ENCODE measurements at places on chromosomes 5 and 9.

DNA sequence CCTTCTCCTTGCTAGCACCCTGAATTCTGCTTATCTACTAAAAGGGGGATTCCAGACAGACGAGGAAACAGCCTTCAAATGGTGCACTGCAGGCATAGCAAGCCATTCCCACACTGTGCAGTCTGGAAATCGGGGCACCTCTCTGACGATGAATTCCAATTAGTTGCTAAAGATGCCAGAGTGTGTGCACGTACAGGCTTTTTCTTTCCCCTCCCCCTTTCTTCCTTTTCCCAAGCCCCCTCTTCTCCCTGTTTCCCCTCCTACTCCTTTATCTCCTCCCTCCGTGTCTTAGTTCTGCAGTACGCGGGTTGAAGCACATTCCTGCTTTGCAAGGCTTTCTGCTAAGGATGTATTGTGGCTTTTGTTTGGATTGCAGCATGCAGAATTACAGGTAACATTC lies at the start of gene GPR21:
Gene GPR21, plus strand, starts transcription at position 316 of the 400 bp plus-strand sequence. CDS start 900 bp downstream, outside the sequence.
- ATAC-seq, result no peak

- ATAC-seq, result peak; percentile 80
These were observed 117.2 kb downstream of the INVS start for GRCh38 chr9:100216178-100216787.

DNA sequence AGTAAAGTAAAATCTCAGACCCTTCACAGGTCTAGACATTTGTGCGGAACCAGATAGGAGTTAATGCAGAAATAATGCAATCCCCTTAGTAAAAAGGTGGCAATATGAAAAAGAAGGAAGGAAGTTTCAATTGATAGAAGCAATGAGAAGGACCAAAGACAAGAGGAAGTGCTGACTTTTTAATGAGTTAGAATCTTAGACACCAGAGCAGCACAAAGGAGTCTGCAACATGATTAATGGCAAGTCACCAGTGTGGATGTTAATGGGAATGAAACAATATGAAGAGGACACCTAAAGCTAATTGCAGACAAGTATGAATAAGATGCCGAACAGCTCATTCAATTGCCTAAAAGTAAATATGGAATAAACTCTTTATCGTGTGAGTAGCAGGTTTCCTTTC lies 50.9 kb downstream of the MEGF9 start:
- no peak for ATAC-seq

DNA sequence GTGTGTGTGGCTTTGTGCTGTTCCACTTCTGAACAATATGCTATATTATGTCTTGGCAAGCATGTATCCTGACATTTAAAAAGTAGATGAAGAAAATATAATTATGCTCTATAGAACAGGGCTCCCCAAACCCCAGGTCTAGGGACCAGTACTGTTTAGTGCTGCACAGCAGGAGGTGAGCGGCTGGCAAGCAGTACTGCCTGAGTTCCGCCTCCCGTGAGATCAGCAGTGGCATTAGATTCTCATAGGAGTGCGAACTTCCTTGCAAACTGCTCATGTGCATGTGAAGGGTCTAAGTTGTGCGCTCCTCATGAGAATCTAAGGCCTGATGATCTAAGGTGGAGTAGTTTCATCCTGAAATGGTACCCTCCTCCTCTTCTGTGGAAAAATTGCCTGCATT lies 979.1 kb upstream of the CTNND2 start:
- ATAC-seq, result no peak

GRCh38 chr5:126280846-126281245 lies 142.4 kb upstream of the GRAMD2B start:
- no peak for ATAC-seq

DNA sequence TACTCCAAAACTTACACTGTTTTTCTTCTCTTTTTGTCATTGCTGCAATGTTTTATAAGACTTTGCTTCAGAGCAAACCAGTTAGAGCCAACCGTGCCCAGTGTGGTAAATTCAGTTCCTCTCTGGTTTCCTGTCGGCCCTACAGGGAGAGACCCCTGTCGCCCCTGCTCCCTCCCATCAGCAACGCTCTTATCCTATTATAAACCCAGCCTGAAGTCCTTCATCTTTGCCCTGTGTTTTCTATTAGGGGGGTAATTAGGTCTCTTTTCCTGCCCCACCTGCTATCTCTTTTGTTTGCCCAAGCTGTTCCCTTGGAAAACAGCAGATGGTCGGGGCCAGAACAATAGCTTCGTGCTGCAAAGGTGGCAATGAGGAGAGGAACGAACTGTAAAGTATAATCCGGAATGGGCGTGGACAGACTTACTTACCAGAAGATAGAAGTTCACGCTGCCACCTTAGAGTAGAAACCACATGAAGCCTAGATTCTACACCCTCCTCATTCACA lies 21.4 kb upstream of the OTULINL start:
- ATAC-seq, result no peak

DNA sequence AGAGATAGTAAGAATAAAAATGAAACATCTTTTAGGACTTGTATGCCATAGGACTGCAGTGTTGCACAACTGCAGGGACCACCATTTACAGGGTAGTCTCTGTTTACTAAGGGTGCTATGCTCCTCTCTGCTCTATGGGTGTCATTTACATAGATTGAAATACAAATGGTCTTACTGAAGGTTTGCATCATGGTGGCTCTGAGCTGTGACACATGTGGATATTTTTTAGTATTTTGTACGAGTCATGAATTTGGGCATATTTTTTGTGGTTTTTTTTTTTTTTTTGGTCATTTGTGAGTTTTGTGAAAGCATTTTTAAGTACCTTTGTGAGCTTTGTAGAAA lies 47.4 kb downstream of the CSNK1G3 start:
- no peak for ATAC-seq

DNA sequence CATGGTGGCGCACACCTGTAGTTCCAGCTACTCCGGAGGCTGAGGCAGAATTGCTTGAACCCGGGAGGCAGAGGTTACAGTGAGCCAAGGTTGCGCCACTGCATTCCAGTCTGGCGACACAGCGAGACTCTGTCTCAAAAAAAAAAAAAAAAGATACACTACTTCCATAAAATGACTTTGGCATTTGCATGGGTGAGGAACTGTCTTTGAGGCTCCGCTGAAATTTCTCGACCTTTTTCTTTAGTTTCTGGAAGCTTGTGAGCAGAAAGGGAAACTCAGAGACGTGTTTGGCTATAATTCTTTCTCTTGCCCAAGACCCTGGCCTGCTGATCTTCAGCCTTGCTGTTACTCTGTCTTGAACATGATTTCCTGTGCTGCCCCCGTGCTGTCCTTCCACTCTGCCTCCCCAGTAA lies 37.3 kb downstream of the SPIN1 start:
- ATAC-seq, result peak; percentile 24

DNA sequence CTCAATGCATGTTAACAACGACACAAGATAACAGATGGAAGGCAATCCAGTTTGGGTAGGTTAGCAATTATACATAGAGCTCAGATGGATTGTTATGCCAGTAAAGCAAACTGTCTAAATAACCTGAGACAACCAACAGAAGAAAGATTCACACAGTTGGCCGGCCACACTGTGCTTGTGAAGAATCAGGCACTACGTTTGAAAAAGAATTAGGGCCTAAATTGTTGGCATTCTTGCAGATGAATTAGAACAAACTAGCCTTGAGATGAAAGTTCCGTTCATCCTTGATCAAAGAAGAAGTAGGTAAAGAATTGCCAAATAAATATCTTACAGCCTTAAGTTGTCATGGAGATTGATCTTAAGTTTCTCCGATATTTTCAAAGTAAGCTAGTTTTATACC lies 210.6 kb downstream of the CDH18 start:
- ATAC-seq, result no peak

DNA sequence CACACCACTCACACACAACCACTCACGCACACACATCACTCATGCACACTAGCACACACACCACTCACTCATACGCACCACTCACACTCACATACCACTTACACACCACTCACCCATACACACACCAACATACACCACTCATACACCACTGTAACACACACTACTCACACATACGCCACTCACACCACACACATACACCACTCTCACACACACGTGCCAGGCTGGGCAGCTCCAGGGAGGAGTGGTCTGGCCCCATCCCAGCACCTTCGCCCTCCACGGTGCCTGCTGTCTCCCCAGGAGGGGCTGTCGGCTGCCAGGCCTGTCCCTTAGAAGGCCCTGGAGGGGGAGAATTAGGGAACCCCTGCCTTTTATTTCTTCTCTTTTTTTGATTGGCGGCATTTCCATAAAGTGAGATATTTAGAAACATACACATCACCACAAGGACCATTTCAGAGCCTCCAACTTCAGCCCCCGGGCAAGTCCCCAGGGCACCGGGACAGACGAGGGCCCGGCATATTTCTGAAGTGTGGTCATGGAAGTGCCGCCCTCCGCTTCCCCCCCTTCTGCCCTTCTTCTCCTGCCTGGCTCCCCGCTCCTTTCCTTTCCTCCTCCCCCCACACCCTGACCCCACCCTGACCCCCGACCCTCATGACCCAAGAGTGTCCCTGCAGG lies 6.3 kb upstream of the ASB6 start:
- peak; percentile 31 for ATAC-seq

- ATAC-seq, result no peak
These were observed 41.4 kb upstream of the KIAA1958 start for GRCh38 chr9:112445196-112445595.

DNA sequence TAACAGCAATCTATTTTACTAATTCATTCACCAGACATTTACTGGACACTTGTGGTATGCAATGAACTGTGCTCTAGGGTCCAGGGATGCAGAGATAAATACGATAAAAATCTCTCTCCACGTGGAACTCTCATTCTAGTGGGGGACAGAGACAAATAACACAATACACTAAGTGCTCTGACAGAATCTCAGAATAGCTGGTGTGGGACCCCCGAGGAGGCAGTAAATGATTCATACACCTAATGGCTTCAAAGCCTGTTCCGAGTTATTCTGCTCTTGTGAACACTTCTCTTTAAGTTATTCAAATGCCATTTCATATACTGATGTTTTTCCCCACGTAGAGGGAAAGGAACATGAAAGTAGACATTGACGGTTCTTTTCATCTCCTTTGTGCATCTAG lies 302.0 kb upstream of the PDE4D start:
- ATAC-seq, result no peak

GRCh38 chr9:5515261-5515650 lies 4.9 kb downstream of the PDCD1LG2 start:
- no peak for ATAC-seq

GRCh38 chr9:125172031-125172755 lies 17.4 kb downstream of the PPP6C start:
- ATAC-seq, result no peak

DNA sequence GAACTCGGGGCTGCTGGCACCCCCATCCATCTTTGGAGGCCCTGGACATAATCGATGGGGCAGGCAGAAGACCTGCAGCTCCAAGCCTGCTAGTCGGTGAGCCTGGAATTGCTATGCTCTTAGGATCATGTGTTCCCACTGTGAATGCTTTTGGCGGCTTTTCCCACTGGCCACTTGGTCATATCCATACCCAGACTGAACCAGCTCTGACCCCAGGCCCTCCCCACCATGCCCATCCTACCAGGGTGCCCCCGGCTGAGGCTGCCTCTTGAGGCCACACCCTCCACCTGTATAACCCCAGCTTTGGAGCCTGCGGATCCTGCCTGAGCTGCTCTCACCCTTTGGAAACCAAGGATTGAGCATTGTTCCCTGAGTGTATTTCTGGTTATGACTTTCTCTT lies 113.5 kb downstream of the TENT4A start:
- no peak for ATAC-seq

GRCh38 chr5:146344155-146345118 lies 5.8 kb downstream of the POU4F3 start:
- peak; percentile 53 for ATAC-seq

DNA sequence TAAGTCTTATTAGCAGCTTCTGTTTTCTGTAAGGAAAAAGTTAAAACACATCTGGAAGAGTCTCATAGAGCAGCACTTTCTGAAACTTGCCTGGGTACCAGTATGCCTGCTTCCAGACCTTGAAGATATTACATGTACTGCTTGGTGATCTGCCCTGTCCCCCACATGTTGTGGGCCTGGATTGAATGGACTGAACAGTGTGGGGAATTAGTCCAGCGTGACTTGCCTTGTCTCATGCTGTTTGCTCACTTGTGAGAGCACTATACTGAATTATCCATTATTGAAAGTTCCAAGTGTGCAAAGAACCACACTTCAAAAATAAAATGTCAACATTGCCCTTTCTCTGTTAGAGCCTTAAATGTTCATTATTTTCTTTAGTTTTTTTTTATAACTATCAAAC lies 8.9 kb downstream of the CTNNA1 start:
- no peak for ATAC-seq

GRCh38 chr5:4196744-4197143 lies 601.1 kb downstream of the IRX1 start:
- ATAC-seq, result no peak

GRCh38 chr9:107734256-107735013 lies 244.9 kb upstream of the KLF4 start:
- no peak for ATAC-seq

DNA sequence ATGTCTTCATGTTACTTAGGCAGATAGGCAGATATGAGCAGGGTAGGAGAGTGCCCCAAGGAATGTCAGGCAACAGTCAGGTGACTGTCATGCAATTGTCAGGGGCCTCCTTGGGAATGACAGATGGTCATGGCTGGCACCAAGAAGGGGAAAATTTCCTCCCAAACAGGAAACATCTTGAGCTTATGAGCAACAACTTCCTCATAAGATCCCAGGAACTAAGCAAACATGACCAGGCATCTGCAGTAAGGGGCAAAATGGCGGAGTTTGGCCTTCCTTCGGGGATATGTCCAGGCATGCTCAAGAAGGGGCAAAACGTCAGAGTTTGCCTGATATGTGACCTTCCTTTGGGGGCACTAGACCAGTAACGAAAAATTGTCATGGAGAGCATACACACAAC lies 591.8 kb downstream of the PDE4D start:
- no peak for ATAC-seq

DNA sequence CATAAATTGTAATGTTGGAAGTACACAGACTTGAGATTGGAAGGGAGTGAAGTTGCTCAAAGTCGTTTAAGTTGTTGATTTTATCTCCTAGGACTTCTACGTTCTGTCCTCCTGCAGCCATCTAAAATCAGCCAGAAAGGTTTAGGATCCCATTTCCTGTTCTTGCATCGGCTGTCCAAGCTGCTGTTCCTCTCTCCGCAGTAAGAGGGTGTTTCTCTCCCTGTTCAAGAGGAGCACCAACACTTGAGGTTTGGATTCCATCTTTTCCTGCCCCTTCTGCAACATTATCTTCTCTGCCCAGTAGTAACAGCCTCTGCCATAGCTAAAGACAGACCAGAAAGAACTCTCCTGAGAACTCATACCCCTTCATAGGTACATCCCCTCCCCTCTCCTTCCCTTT lies 373.4 kb downstream of the GADD45G start:
- ATAC-seq, result no peak

GRCh38 chr5:119393746-119394145 lies 37.9 kb downstream of the TNFAIP8 start:
- ATAC-seq, result peak; percentile 53

- ATAC-seq, result no peak
These were observed 4.4 kb upstream of the TENT4A start for GRCh38 chr5:6708814-6709213.

GRCh38 chr9:130900701-130901497 lies 4.3 kb upstream of the QRFP start:
- no peak for ATAC-seq
